ENCODE measurements at places on chromosomes 6 and 20.

GRCh38 chr6:93259332-93259731 lies 160.0 kb downstream of the EPHA7 start:
- DNase-seq = no peak

DNA sequence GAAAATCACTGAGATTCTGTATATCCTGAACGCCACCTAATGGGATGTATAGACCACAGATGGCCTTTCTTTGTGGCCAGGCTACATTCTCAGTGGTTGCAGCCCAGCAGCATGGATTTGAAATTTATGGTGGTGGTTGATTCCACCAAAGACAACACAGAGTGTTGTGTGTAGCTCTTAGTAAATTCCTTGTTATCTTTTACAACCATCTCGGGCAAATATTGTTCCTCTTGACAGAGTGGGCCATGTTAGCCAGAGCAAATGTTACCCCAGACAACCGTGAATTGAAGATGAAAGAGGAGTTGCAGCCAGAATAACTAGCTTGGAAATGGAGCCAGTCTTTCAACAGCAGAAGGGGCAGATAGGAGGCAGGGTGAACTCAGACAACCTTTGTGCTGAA lies 39.5 kb downstream of the SLC24A3 start:
- no peak for DNase-seq

DNA sequence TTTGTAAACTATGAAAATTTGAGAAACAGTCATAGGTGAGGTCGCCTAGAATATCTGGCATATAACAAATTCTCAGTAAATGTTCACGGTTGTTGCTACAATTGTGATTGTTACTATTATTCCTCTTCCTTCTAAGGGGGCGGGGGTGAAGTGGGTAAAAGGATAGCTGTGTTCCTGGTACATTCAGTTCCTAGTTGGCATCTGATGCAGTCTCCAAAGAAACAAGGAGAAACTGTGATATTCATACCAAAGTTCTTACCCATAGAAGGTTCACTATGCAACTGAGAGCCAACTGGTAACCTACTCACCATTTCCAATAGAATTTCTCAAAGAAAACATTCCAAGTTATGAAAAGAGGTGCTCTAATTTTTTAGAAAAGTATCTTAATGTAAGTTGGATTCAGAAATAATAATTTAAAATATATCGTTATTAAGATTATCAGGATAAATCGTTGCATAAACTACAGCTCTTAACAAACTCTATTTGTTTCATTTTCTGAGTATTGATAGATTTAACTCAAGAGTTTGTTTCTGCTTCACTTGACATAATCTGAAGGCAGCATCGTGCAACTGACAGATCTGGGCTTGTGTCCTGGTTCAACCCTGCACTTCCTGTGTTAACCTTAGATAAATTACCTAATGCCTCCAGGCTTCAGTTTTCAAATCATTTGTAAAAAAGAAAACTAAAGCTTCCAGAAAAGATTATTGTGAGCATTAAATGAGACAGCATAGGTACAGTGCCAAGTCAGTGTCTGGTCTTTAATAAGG lies 13.3 kb upstream of the MAP7 start:
- DNase-seq = no peak

- no peak for DNase-seq
These were observed 6.2 kb downstream of the ZNF337 start for GRCh38 chr20:25690427-25690826.

GRCh38 chr6:82178077-82178758 lies 69.3 kb downstream of the IBTK start:
- peak; percentile 10 for DNase-seq

GRCh38 chr6:38273325-38273724 lies 366.4 kb downstream of the BTBD9 start:
- DNase-seq = no peak

- DNase-seq = no peak
These were observed 13.8 kb downstream of the TBPL1 start for GRCh38 chr6:133966654-133967329.

DNA sequence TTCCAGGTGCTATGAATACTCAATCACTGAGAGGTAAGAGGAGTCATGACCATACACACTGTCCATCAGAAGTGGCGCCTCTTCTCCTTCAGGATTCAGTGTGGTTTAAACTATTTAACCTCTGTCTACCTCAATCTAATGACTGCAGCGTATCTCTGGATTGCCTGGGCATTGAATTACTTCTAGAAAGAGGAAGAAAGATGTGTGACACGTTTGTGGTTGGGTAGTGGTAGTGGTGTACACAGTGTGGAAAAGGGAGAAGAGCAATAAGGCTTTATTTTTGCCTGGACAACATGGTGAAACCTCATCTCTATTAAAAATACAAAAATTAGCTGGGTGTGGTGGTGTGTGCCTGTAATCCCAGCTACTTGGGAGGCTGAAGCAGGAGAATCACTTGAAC lies 38.0 kb upstream of the ECHDC1 start:
- no peak for DNase-seq

DNA sequence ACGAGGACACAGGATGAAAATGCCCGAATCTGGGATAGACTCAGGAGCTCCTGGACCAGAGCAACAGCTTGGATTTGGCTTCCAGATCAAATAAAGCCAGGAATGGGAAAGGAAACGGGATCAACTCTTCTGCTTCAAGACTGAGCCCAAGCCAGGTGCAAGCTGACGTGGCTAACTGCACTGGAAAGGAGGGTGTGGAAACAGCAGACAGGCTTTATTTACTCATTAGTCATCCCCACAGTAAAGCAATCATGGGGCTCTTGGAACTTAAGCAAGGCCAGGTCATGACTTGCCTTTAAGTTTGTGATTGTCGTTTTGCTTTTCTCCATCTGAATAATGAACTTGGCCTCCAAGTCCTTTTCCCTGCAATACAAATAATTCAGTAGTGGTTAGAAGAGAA lies 45.2 kb downstream of the KIF16B start:
- DNase-seq = peak; percentile 81

- no peak for DNase-seq
These were observed 427.9 kb downstream of the QKI start for GRCh38 chr6:163842467-163842866.

- DNase-seq = no peak
These were observed 64.8 kb downstream of the HCRTR2 start for GRCh38 chr6:55239099-55239498.

DNA sequence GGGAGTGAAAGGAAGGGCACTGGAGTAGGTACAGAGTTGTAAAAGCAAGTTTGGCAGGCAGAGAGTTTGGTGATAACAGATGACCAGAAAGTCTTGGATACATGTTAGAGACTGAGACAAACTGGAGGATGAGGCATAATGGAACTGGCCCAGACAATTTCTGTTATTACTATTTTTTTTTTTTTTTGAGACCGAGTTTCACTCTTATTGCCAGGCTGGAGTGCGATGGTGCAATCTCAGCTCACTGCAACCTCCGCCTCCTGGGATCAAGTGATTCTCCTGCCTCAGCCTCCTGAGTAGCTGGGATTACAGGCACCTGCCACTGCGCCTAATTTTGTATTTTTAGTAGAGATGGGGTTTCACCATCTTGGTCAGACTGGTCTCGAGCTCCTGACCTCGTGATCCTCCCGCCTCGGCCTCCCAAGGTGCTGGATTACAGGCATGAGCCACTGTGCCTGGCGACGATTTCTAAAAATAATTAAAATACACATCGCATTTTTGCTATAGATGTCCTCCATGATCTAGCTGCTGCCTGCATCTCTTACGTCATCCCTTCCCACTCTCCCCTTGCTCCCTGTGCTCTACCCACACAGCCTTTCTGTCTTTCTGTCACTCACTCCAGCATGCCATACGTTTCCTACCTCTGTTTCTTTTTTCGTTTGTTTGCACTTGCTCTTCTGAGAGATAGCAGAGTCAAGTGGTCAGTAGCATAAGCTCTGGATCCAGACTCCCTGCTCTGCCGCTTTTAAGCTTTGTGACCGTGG lies 23.5 kb downstream of the MAPK14 start:
- no peak for DNase-seq

- DNase-seq = no peak
These were observed 23.6 kb downstream of the PKHD1 start for GRCh38 chr6:52063584-52064344.

DNA sequence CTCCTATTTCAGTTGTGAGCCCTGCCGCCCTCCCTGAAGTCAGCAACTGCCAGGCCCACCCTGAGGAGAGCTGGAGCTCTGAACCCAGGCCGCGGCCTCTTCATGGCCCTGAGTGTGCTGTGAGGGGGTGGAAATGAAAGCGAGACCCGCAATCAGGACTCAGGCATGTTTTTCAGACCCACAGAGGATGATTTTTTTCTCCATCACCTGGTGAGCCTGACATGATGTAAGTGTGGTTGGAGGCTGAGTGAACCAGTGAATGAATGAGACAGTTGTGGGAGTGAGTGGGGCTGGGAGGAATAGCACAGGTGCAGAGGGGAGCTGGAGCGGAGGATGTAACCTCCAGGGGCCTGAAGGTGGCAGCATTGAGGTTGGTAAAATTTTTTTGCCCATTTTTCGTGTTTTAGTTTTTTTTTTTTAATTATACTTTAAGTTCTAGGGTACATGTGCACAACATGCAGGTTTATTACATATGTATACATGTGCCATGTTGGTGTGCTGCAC lies 18.3 kb downstream of the RAET1L start:
- DNase-seq = no peak

All from DMS153 (cell line).